ENCODE measurements at places on chromosomes 4 and X.

DNA sequence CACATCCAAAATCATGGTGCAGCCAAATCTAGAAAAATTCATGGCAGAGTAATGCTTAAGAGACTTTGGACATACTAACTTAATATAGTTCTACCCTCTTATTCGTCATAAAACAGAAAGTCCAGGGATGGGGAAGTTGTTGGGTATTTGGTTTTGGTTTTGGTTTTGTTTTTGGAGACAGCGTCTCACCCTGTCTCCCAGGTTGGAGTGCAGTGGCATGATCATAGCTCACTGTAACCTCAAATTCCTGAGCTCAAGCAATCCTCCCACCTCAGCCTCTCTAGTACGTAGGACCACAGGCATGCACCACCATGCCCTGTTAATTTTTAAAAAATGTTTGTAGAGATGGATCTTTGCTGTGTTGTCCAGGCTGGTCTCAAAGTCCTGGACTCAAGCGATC lies 271.8 kb upstream of the TENM3 start:
- DNase-seq, result no peak

DNA sequence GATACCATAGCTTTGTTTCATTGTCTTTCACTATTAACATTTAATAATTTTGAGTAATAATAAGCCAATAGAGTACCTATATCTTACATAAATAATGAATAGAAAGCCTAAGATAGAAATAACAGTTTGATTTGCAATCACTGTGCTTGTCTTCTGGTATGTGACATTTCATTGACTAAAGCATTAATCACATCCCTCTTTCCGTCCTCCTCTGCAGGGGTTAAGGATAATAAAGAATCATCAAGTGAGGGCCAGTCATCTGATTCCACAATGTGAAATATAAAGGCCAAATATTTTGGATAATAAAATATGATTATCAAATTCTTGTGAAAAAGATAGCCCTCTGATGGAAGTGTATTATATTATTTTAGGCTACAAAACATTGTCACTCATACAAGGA lies 2073.4 kb downstream of the ARAP2 start:
- no peak for DNase-seq

DNA sequence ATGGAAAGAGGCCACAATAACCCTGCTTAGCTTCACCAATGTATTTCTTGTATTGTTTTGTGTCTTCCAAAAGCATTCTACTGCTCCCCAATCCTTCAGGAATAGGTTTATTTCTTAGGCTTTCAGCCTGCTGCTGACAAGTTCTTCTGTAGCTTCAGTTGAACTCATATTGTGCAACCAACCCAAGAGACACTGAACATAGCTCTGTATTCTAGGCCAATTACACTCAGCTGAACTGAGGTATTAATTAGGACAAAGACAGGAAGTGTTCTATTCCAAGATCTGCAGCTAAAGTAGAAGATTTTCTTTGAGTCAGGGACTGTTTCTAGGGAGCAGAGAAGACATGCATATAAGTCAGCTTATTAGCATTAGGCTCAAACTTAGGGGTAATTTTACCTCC lies 151.8 kb downstream of the LHFPL1 start:
- no peak for DNase-seq

GRCh38 chr4:108635070-108635655 lies 14.8 kb downstream of the RPL34 start:
- DNase-seq, result no peak

- DNase-seq, result no peak
These were observed 24.5 kb downstream of the DHX15 start for GRCh38 chr4:24559889-24560288.
